ENCODE measurements at places on chromosomes 7 and 10.

GRCh38 chr7:24508316-24508715 is 64.9 kb upstream of the PALS2 start:
- DNase-seq: no peak

GRCh38 chr10:19302117-19302516 is 253.5 kb downstream of the MALRD1 start:
- DNase-seq: no peak

- DNase-seq: no peak
Measured at GRCh38 chr7:132546366-132547127, 29.7 kb downstream of the PLXNA4 start.

- DNase-seq: peak; percentile 33
Measured at GRCh38 chr7:98841179-98841997, 28.4 kb downstream of the TMEM130 start.

- no peak for DNase-seq
Measured at GRCh38 chr10:11742009-11742778, at the start of gene ECHDC3. TSS of gene ECHDC3 (plus strand) at chr10:11742382. CDS start at chr10:11742577, 195 bp downstream.

- DNase-seq: no peak
Measured at GRCh38 chr7:134943785-134944400, 42.4 kb upstream of the AGBL3 start.
